Activated CD4-positive, CD25-positive, alpha-beta regulatory T cell treated with anti-CD3 and anti-CD28 coated beads, Interleukin-2, amount 50 U/mL, for 72 hours (primary cell): ENCODE measurements at places on chromosomes 16 and 17.

DNA sequence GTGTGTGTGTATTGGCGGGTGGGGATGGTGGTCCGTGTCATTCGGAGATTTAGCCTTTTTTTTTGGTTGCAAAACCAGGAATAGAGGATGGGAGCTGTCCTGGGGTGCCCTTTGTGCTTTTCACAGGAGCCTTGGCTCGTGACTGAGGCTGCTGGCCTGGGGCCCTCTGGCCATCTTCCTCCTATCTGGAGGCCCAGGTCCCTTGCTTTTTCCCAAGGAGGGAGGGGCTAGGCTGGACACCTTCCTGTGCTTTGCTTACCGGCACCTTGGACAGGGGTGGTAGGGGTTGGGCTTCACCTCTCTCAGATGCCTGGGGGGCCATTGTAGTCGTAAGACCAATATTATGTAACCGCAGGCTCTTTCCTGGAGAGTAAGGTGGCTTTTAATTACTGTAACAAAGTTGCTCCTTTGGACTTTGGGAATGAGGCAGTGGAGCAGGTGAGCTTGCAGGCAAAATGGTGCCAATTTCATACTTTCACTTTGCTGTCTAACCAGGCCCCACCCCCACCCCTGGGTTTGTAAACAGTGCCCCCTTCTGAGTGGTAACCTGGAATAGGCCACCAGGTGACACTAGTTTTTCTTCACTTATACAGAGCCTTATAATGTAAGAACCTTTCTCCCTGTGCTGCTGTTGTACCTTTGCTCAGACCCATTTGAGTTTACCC lies 1.2 kb downstream of the DYNLL2 start:
- DNase-seq, result peak; percentile 36

DNA sequence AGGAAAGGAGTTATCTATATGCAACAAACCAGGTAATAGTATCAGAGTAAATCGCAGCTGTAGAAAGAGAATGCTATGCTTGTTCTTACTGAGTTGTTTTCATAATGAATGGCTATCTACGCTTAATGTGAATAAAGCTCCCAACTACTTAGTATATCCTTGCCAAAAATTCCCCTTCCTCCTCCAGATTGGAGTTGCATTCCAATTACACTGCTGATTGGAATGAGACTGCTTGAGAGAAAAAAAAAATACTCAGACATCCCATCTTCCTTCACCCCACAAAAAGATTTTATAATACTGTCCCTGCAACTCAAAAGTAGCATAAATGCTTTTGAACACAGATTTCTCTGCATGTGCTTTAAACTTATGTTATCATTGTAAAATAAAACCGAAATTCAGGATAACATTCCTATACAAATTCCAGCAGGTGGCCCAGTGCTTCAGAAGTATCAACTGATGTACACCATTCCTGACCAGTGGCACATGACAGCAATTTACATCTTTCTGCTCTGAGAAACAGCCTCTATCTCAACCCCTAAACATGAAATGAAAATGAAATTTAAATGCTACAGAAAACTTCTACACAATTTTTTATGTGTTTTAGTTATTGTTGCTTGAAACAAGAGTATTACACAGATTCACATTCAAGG lies 47.0 kb downstream of the SMURF2 start:
- DNase-seq, result no peak

DNA sequence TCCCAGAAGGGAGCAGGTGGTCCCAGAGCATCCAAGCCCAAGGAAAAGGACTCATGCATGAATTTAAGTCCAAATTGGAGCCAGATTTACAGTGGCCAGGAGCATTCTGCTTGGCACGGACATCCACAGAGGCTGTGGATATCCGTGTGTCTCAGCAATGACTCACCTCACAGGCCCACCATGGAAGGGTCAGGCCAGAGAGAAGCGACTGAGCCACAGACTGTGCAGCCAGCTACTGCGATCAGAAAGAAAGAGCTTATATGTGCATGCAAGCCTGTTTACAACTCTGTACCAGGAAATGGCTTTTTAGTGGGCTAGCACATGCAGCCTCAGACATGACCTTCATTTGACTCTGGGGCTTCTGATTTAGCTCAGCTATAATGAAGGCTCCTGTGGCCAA lies 231.0 kb downstream of the C16orf95 start:
- no peak for DNase-seq

DNA sequence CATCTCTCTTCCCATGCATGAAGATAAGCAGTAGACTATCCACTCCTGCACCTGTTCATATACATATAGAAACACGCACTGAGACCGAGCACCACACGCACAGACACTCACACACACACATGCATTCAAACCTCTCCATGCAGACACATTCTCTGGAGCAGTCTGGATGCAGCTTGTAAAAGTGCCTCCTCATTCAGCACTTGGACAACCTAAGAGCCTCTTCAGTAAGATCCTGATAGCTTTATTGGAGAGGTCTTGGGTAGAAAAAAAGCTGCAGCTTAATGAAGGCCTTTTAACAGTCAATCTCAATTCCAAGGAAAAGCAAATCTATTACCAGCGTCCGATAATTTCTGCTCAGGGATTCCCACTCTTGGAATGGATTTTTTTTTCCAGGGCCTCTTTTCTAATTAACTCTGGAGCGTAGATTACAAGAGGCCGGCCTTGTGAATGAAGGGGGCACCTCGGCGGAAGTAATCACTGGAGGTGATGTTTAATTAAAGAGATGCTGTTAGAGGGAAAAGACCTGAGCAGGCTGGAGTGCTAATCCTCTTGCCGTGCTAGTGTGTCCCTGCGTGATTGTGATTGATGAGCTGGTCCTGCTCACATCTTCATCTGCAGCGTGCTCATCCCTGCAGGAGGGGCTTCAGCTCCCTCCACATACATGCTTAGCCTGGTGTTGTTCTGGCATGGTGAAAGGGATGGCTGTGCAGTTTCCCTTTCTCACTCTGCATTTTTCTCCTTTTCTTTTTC lies 155.1 kb downstream of the RBFOX1 start:
- no peak for DNase-seq

GRCh38 chr16:30335598-30336474 lies 19.3 kb downstream of the CD2BP2 start:
- DNase-seq, result no peak

DNA sequence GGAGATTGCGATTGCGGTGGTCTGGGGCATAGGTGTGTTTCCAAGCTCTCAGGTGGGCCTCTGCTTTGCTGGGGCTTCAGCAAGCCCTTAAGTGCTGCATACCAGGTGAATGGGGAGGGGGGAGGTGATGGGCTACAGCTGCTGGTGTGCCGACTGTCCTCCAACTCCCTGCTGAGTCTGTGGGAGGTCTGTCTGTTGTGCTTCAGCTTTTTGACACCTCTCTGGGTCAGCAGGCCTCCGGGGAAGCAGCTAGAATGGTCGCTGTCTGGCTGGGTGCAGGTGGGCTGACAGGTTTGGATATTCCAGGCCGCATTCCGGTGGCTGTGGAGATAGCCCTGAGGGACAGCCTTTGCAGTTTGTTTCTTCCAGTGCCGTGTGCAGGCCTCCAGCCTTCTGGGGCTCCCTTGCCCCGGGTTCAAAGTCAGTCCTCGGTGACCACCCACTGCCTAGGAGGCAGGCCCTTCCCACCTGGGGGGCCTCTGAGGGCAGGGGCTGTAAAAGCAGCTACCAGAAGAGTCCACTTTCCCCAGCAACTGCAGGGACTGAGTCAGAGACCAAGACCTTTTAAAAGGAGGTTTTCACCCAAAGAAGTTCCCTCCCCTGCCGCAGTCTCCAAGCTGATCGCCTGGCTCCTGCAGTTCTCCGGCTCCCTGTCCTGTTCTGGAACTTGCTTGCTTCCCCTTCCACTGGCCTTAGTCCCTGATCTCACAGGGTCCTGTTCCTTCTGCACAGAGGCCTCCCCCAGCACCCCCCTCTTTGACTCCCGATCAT lies 2.0 kb upstream of the TTYH2 start:
- no peak for DNase-seq

DNA sequence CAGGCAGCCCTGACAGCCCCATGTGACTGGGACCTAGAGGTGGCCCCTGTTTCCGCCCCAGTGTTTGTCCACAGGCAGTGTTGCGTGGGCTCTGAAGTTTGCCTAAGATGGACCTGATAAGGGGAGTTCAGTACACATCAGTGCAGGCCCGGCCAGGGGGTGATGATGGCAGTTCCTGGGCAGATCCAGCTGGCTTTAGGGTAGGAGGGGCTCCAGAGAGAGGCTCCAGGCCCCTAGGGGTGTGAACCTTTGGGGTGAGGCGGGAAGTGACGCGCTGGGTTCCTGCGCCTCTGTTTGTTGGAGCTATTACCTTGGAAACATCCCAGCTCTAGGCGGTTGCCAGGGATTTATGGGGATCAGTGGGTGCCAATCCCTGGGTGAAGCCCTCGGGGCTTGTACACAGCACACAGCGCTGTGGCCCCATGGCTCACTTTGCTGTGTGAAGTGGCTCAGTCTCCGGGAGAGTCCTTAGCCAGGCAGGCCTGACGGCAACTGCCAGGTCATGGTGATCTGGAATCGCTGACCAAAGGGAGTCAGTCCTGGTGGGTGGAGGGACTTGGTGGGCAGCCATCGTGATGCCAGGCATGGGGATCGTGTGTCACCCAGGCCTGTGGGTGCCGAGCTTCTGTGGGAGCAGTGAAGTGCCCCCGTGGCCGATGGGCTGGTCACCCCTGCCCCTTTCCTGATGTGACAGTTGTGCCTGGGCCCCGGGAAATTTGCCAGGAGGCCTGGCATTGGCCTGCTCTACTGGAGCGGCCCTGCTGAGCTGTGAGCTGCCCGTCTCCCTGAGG lies 146.1 kb downstream of the SEC14L1 start:
- no peak for DNase-seq

DNA sequence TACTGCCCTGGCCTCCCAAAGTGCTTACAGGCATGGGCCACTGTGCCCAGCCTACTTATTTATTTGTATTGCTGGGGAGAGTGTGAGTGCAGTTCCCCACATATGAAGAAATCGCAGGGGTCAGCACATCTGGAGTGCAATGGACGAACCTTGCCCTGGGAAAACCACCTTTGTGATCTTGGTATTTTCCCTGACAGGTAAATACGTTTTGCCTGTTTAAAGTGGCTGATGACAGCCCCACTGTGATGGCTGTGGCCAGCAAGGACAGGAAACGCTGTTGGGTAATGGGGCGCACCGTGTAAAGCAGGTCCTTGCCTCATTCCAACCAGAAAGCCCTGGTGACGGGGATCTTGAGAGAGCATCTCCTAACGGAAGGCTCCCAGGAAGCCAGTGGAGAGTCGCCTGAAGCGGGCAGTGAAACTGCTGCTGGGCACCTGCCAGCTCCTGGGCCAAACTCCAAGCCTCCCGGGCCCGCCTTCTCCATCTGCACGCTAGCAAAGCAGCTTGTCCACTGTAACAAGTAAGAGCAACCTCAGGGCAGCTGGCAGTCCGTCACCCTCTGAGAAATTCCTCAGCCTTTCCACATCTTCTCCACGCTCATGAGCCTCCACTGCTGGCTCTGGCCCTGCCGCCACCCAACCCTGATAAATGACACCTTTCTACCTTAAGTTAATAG lies 17.5 kb downstream of the EMC8 start:
- no peak for DNase-seq

DNA sequence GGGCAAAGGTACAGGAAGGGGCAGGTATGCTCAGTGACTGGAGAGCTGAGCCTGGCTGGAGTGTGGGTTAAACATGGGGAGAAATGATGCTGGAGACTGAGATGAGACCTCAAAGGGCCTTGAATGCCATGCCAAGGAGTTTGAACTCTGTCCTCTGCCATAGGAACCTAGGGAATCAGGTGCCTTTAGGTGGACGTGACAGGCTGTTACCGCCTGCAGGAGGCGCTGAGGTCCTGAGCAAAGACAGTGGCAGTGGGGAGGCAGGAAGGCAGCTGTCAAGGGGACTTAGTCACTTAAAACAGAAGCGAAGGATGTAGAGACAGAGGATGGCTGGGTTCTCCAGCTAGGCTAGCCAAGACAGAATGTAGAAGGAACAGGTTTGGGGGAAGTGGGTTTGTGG lies 9.1 kb downstream of the PSMB3 start:
- no peak for DNase-seq

- no peak for DNase-seq
Observed at GRCh38 chr17:64326420-64327054, 63.5 kb upstream of the TEX2 start.

- no peak for DNase-seq
Observed at GRCh38 chr16:87051526-87052320, 265.5 kb downstream of the C16orf95 start.

DNA sequence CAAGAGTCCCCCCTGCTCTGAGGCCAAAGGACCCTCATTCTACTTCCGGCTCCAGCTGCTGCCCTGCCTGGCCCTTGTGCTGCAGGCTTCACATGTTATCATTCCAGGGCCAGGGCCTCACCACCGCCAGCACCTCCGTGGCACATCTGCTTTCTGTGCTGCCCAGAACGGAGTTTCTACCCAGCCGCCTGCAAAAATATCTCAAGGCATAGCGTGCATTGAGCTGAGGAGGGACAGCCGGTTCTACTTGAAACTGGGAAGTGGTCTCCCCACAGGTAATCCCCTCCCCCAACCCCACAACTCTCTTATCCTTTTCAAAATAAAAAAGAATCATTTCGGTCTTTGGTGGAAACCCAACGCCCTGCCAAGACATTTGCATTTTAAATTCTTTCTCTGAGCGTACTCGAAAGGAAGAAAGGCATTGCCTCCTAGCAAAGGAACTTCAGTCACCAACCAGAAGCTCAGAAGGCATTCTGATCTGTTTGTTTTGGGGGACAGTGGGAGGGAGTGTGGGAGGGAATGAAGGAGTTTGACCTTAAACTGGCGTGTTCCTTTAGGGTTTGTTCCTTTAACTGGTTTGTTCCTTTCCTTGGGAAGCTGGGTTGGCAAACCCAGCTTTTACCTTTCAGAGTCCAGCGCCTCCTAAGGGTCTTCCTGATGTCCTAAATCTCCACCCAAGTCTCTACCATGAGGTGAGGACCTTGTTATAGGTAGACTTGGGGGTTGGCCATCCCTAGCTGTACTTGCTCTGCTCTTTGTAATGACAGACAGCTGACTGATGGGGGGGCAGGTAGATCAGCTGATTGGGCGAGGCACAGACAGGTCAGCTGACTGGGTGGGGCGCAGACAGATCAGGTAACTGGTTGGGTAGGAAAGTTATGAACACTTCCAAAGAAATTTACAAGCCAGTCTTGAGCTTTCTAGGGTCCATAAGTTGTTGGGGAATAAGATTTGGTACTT lies 33.4 kb upstream of the PIK3R6 start:
- peak; percentile 28 for DNase-seq

DNA sequence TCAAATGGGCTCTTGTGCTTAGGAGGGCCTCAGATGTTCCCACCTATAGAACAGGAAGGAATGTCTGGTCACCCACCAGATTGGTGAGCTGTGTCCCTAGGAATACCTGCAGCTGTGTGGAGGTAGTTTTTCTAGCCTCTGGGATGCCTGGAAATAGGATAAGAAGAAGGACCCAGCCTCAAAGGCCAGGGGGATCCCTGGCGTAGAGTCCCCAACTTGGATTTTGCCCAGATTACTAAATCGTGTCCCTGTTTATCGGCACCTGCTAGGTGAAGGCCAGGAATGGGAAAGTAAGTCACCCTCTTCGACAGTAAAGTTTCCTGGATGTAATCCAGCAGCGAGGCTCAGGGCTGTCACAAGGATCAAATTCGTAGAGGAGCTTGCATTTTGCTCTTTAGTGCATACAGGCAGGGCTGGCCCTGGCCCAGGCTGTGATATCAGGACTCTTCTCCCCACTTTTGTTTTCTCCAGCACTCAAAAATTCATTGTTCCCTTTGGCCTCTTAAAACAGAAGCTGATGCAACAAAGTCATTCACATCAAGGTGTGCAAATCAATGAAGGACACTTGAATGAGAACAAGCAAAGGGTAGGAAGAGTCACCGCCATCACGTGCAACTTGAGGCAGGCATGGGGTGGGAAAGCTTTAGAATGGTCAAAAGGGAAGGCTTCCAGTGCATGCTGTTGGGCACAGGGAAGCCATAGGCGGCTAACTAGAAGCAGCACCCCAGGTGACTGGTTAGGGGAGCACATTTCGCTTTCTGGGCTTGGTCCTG lies 7.5 kb downstream of the SLC13A2 start:
- no peak for DNase-seq

- no peak for DNase-seq
Observed at GRCh38 chr16:54808890-54809289, 121.8 kb upstream of the IRX5 start.
